SJSA1 (cell line): ENCODE measurements at places on chromosomes 3 and 15.

DNA sequence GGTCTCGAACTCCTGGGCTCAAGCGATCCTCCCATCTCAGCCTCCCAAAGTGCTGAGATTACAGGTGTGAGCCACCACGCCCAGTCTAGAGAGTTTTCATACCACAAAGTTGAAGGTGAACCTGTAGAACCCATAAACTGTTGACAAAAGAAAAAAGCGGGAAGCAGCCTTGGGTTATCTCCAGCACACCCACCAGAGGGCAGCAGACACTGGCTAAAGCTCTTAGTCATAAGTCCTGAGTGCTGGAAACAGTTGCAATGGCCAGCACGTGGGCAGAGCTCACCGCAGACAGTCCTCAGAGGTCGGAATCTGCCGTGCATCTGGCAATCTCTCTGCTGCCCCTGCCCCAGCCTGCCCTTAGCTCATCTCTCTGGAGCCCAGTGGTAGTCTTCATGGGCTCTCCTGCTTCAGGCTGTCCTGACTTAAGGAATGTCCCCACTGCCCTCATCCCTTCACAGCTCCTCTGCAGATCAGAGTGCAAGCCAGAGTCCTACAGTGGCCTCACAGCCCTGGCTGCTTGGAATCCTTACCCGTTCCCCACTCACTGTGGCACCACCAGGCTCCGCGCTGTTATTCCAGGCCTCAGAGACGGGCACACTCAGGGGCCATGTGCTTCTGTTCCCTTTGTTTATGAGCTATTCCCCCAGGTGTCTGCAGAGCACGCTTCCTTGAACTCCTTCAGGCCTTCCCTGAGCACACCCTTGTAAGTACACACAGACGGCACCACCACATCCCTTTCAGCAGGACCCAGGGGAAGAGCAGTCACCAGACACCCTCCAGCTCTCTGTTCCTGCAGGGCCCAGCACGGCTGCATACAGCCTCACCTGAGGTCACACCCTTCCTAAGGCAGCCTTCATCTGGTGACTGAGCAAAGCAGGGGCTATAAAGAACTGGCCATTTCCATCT lies 8.8 kb upstream of the ELP6 start:
- DNase-seq: peak; percentile 81

DNA sequence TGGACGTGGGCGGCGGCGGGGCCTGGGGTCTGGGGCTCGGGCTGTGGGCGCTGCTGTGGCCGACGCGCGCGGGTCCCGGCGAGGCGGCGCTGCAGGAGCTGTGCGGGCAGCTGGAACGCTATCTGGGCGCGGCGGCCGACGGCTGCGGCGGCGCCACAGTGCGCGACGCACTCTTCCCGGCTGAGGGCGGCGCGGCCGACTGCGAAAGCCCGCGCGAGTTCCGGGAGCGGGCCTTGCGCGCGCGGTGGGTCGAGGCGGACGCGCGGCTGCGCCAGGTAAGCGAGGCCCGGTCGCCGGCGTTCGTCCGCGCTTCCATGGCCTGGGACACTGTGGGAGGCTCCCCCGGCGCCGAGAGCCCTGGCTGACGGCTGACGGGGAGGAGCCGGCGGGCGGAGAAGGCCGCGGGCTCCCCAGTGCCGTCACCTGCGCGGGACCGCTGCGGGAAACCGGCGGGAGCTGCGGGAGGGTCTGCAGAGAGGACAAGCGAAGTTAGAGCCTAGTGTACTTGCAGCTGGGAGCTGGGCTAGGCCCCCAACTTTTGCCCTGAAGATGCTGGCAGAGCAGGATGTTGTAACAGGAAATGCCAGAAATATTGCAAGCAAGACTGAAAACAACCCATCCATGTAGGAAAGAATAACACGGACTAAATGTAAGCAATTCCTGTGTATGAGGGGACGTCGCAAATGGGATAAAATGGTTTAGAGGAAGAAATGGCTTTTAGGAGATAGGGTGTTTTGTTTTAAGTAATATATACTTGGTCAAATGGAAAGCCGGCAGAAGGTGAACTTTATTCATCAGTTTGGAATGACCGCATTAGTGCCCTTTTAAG lies 847 bp downstream of the WHAMM start:
- peak; percentile 55 for DNase-seq

DNA sequence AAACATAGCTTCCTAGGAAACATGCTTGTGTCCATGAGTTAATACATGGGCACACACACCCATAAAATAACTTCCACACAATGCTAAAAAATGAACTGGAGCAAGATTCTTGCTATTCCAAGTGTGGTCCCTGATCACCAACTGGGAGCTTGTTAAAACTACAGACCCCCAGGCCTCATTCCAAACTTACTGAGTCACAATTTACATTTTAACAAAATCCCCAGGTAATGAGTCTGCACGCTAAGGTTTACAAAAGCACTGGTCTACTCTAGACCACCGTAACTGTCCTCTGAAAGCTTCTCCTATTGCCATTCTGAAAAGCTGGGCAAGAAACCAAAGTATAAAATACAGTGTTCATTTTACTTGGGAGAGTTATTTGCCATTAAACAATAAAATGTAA lies 45.4 kb downstream of the IGF2BP2 start:
- DNase-seq: peak; percentile 55

GRCh38 chr15:37888356-37888755 lies 46.1 kb upstream of the TMCO5A start:
- DNase-seq: no peak

- DNase-seq: no peak
Observed at GRCh38 chr3:31407665-31408064, 125.1 kb upstream of the STT3B start.

DNA sequence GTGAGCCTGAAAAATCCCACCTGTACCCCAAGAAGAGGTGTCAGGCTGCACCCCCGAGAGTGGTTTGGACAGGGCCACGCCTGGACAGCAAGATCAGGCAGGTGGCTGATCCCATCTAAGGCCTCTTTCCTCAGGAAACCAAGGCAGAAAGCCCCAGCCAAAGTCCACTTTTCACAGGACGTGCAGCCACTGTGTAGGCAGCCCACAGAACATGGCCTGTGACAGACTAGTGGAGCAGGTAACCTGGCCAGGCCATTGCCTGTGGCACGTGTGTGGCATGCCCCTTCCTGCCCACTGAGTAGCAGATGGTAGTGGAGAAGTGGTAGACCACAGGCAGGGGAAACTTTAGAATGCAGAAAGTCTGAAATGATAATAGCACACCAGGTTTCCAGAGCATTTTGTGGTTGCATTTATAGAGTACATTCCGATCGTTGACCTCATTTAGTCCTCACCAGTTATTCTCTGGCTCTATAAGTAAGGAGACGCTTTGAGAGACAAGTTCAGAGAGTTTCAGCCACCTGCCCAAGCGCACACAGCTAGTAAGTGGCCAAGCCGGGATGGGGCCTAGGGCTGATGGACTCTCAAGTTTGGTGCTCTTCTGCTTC lies 68.7 kb downstream of the AAGAB start:
- DNase-seq: no peak

- no peak for DNase-seq
Observed at GRCh38 chr15:98743177-98743576, 94.8 kb downstream of the IGF1R start.

- DNase-seq: no peak
Observed at GRCh38 chr15:70435369-70435768, 328.0 kb downstream of the UACA start.

DNA sequence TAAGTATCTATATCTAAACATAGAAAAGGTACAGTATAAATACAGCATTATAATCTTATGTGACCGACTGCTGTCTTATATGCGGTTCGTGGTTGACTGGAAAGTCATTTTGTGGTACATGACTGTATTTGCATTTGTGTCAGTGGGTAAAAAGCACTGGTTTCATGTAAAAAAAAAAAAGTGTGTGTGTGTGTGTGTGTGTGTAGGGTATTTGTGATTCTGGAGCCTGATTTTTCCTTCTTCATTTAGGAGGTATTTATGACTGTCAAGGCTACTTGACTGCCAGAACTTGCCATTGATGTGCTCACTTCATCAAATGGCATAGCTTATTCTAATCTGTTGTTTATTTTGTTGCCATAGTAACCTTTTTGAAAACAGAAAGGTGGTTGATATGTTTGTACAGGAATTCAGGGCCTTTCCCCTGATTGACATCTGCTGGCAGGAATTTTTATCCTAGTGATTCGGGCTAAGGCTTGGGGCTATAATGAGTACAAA lies 63.2 kb downstream of the AKAP13 start:
- DNase-seq: peak; percentile 52

DNA sequence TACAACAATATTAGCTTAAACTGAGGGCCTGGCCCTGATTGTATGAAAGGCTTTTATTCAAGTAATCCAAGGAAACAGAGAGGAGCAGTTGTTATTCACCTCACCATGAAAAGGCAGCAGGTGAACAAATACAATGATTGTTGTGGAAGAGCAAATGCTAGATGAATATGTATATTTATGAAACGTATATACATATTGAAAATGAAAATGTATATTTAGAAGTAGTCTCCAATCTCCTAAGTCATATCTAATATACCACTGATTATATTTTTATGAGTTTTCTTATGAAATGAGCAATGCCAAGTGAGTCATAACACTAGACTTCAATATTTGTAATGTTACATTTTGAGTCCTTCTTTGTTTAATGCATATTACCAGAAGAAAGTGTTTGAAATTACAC lies 116.2 kb upstream of the KCNMB2 start:
- DNase-seq: no peak

- DNase-seq: no peak
Observed at GRCh38 chr3:128835096-128835495, 44.3 kb upstream of the ACAD9 start.

- no peak for DNase-seq
Observed at GRCh38 chr3:150902988-150903387, 2.3 kb downstream of the MINDY4B start.

GRCh38 chr15:43489191-43489590 lies 3.8 kb downstream of the TP53BP1 start:
- no peak for DNase-seq

GRCh38 chr3:137171834-137172603 lies 214.2 kb downstream of the IL20RB start:
- DNase-seq: no peak

GRCh38 chr3:104584682-104585081 lies 782.0 kb upstream of the ALCAM start:
- no peak for DNase-seq

- DNase-seq: no peak
Observed at GRCh38 chr3:55755516-55756205, 268.6 kb upstream of the WNT5A start.

DNA sequence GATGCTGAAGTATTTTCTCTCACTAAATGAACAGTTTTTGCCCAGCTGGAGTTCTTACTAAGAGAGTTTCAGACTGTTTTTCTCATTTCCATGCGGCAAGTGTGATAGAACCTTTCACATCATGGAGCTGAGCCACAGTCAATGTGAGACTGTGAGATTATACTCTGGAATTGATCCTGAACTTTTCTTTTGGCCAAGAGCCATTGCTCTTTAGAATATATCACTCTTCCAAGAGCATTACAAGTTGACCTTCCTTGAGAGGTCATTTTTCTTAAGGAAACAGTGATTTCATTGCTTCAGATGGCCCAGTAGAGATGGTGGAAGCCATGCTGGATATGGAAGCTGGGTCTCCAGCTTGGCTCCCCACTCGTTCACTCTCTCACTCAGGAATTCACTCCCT lies 212.9 kb upstream of the UMPS start:
- no peak for DNase-seq

DNA sequence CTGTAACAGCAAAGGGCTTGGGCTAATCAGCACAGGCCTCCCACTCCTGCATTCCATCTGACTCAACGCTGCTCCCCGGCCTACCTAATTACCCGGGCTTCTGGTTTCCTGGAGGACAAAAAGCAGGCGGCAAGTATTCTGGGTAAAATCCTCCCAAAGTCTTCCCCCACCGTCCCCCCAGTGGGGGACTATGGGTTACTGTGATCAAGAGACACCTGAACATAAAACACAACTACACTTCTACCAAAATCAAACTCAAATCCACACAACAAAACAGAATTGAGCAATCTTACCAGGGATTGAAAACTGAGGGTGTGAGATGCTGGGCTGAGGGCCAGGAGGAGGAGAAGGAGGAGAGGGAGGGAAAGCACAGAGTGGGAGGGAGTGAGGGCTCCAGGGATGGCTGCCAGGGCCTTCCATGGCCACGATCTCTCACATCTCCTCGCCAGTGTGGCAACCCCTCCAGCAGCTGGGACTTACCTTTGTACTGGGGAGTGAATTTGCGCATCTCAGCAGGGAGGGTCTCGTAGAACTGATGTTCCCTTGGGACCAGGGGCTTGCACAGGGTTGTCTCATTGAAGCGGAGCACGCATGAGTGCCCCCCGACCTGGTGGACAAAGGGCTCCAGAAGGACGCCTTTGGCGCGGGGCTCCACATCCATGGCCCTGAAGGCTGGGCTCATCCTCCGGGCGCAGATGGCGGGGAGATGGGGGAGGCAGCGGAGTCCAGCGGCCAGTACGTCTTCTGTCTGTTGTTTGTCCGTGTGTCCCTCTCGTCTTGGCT lies 9.1 kb upstream of the NCKIPSD start:
- peak; percentile 72 for DNase-seq

- no peak for DNase-seq
Observed at GRCh38 chr3:34283751-34284150, 485.3 kb downstream of the PDCD6IP start.

DNA sequence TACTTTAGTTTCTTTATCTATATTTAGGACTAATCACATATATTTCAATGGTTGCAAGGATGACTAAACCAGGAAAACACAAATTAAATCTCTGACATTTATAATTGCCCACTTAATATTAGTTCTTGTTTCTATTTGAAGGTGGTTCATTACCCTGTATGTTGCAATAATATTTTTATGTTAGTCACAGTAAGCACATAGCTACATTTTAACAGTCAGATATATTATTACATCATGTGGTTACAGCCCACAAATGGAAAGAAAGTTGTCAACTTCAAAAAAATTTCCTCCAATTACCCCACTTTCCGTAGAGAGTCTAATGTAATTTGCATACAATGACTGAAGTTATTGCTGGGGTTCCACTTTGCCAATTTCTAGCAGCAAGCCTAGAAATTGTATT lies 114.6 kb downstream of the TUSC7 start:
- no peak for DNase-seq

DNA sequence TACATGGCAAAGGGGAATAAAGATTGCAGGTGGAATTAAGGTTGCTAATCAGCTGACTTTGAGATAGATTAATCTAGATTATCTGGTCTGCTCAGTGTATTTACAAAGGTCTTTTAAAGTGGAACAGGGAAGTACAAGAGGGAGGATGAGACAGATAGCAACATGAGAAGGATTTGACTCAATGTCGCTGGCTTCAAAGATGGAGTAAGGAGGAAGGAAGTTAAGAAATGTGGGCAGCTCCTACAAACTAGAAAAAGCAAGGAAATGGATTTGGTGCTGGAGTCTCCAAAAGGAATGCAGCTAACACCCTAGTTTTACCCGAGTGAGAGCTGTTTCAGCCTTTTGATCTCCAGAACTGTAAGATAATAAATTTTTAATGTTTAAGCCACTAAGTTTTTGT lies 180.7 kb upstream of the TTC14 start:
- DNase-seq: no peak

DNA sequence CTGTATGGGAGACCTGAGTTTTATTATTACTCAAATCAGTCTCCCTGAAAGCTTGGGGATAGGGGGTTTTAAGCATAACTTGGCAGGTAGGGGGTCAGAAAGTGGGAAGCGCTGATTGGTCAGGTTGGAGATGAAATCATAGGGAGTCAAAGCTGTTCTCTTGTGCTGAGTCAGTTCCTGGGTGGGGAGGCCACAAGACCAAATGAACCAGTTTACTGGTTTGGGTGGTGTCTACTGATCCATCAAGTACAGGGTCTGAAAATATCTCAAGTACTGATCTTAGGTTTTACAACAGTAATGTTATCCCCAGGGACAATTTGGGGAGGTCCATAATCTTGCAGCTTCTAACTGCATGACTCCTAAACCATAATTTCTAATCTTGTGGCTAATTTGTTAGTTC lies 17.8 kb upstream of the IQCF6 start:
- DNase-seq: no peak

GRCh38 chr15:100103828-100104227 lies 237.9 kb downstream of the ADAMTS17 start:
- peak; percentile 5 for DNase-seq

- DNase-seq: no peak
Observed at GRCh38 chr3:108391917-108392593, 95.7 kb downstream of the HHLA2 start.
